ENCODE measurements at places on chromosomes 11 and 22.

DNA sequence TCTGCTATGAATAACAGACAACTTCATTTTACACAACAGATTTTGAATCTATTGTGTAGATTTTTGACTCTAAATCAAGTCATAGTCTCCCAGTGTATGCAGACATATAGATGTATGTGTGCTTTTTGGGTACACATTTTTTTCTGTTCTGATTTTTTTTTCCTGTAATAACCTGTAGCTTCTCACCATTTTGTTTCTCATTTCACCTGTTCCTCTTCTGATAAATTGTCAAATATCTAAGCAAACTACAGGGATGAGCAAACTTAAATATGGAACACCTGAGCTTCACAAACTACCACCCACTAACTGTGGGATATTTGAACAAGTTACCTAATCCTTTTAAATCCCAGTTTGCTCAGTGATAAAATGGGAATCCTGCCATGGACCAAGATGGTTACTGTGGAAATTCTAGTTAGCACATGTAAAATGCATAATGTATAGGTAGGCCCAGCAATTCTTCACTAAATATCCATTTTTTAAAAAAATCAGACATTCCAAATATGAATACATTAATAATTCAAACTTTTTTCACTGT is 15.7 kb downstream of the LGR4 start:
- no peak for DNase-seq

DNA sequence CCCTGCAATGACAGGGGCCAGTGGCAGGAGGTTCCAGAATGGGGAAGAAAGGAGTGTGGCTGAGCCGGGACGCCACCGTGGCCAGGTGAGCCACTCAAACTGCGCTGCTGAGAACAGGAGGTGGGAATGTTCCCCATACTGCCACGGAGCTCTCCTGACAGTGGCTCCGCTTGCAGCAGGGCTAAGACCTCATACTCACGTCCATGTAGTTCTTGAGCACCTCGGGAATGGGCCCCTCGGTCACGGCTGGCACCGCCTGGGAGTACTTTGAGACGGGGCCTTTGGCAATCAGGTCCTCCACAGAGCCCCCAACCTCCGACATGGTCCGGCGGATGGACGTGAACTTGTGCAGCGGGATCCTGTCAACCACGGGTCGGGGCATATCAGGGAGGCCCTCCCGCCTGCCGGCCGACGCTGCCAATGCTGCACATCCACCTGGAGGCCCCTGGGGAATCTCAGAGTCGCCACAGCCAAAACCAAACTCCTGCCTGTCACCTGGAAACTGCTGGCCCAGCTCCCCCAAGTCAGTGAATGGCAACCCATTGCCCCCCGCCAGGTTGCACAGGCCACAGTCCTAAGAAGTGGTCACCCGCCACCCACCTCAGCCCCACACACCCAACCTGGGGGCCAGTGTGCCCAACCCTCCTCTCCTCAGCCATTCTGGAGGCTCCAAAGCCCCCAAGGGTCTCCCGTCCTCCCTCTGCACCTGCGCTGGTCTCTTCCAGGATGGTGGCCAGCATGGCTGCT is 2.4 kb downstream of the CTSD start:
- DNase-seq = no peak

GRCh38 chr22:40951795-40952605 is 822 bp downstream of the RBX1 start:
- DNase-seq = no peak

GRCh38 chr11:2554338-2555207 is 109.8 kb downstream of the KCNQ1 start:
- DNase-seq = no peak

GRCh38 chr11:65802841-65803240 is 16.0 kb downstream of the OVOL1 start:
- no peak for DNase-seq

DNA sequence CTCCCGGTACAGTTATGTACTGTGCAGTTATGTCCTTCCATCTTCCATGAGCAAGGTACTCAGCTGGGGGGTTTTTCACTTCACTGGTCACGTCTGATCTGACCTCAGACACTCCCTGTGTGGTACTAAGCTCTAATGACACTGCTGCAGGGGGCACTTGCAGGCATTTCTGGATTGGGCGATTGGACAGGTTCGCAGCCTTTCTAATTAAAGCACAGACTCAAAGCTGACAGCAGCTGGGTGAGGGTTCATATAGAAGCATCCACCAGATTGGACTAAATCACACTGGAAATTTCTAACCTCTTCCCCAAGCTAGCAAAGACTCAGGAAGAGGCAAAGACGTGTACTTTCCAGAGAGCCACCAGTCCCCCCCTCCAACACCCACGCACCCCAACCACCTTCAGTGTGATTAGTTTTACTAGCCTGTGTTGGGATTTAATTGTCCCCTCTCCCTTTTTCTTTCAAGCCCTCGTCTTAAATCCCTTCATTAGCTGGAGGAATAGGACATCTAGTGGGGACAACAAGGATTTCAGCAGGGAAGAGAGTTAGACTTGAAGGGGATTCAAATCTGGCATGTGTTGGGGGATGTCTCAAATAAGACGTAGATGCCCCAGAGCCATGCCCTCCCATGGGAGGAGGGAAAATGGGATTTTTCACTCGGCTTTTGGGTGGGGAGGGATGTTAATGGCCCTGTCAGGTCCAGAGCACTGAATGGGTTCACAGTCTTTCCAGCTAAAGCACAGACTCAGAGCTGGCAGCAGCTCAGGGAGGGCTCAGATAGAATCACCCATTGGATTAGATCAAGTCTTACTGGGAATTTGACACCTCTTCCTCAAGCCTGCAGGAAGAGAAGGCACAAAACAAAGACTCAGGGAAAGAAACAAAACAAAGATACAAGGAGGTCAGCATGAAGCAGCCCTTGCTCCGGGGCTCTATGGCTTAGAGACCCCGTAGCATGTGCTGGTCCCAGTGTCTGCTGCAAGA is 10.9 kb downstream of the INS start:
- no peak for DNase-seq
